Activated CD8-positive, alpha-beta memory T cell treated with anti-CD3 and anti-CD28 coated beads for 36 hours (primary cell): ENCODE measurements at places on chromosomes 6 and 20. TPM values are rescaled to one million over a fixed set of nuclear protein-coding genes. Genes with fewer than 3 reads are reported as not detected.

Gene ASXL1
- 119 TPM for total RNA-seq

Gene ULBP3
- total RNA-seq = 1.0 TPM

Gene CST2
- total RNA-seq = not detected

Gene EPHA7
- not detected for total RNA-seq

Gene TBX18
- total RNA-seq = not detected

Gene ZC3H12D
- total RNA-seq = 85.1 TPM

Gene ANGPT4
- total RNA-seq = not detected

Gene PLCB4
- total RNA-seq = not detected

Gene FERMT1
- 0.44 TPM for total RNA-seq

Gene DEFB121
- not detected for total RNA-seq

Gene PLN
- not detected for total RNA-seq

Gene DEFB124
- not detected for total RNA-seq

Gene TRIM31
- not detected for total RNA-seq

Gene CYP21A2
- total RNA-seq = 0.44 TPM

Gene BPIFB4
- total RNA-seq = not detected

Gene SCGN
- total RNA-seq = not detected

Gene JAG1
- 0.15 TPM for total RNA-seq

Gene LGSN
- total RNA-seq = not detected

Gene FKBP1C
- total RNA-seq = 1.7 TPM

Gene ZMYND8
- 29.1 TPM for total RNA-seq

Gene SDHAF4
- 12.2 TPM for total RNA-seq

Gene FLRT3
- total RNA-seq = not detected

Gene CTSZ
- 31.0 TPM for total RNA-seq

Gene BPIFB2
- total RNA-seq = not detected

Gene HTR1E
- total RNA-seq = not detected

Gene C20orf141
- not detected for total RNA-seq

Gene HDDC2
- 113 TPM for total RNA-seq

Gene SNTA1
- 5.4 TPM for total RNA-seq

Gene TBXT
- total RNA-seq = not detected

Gene ZNF311
- 0.65 TPM for total RNA-seq

Gene TNXB
- total RNA-seq = 1.3 TPM

Gene OTOR
- total RNA-seq = not detected
